ENCODE measurements at places on chromosomes 12 and 14.

GRCh38 chr12:122182887-122183587, at the start of gene LRRC43:
Gene LRRC43 (plus strand): TSS chr12:122183123. CDS start chr12:122183145, 22 bp downstream.
- no peak for DNase-seq

DNA sequence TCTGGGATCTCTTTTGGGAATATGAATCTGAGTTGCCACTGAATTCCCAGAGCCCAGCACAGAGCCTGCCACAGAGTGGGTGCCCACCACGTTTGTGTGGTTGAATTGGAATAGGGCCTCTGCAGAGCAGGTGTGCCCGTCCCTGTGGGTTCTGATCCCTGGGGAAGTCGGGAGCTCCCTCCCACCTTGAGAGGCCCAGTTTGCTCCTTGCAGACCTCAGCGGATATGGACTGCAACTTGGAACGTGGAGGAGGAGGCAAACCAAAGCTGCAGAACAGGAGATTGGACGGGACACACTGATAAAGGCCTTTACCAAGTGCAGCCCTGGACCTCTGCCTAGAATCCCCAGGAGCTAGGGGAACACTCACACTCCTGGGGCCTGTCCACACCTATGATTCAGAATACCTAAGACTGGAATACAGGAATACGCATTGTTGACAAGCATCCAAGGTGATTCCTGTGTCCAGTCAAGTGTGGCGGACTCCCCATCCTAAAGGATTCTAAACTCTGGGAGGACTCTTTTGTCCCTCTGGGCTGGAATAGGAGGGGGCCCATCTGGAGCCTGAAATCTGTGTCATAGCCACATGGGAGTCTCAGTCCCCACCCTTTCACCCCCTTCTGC, 2.4 kb downstream of the KRT76 start:
- DNase-seq = no peak

- no peak for DNase-seq
Observed at GRCh38 chr12:66776974-66777373, 98.1 kb upstream of the GRIP1 start.

- no peak for DNase-seq
Observed at GRCh38 chr12:20731274-20731673, 36.1 kb downstream of the SLCO1C1 start.

DNA sequence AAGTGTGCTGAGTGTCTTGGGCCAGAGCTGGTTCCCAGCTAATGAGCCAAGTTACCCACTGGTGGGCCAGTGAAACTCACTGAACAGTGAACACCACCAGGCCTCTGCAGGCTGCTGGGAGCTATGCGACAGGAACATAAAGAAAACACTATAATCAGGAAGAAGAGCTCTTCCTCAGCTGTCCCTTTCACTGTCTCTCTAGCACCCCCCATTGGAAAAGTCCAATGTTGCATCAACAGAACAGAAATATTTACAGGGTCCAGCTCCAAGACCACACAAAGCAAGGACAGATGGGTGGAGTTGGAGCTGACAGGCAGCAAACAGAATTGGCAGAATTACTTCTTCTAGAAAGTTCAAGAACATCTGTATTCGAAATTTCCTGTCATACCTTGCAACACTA, 903.6 kb upstream of the TMEM132C start:
- no peak for DNase-seq

GRCh38 chr14:105472486-105472991, 2.1 kb upstream of the CRIP2 start:
- no peak for DNase-seq

- DNase-seq = no peak
Observed at GRCh38 chr12:104852102-104852501, 106.0 kb downstream of the SLC41A2 start.

- no peak for DNase-seq
Observed at GRCh38 chr12:28114488-28114887, 75.8 kb upstream of the CCDC91 start.

GRCh38 chr12:93702707-93703315, 25.6 kb downstream of the CRADD start:
- DNase-seq = no peak

- peak; percentile 96 for DNase-seq
Observed at GRCh38 chr14:19823765-19824164, 20.2 kb downstream of the OR4N2 start.

- DNase-seq = no peak
Observed at GRCh38 chr14:99321236-99321925, 49.4 kb upstream of the BCL11B start.

GRCh38 chr14:77580964-77581505, 35.4 kb downstream of the SPTLC2 start:
- DNase-seq = no peak

DNA sequence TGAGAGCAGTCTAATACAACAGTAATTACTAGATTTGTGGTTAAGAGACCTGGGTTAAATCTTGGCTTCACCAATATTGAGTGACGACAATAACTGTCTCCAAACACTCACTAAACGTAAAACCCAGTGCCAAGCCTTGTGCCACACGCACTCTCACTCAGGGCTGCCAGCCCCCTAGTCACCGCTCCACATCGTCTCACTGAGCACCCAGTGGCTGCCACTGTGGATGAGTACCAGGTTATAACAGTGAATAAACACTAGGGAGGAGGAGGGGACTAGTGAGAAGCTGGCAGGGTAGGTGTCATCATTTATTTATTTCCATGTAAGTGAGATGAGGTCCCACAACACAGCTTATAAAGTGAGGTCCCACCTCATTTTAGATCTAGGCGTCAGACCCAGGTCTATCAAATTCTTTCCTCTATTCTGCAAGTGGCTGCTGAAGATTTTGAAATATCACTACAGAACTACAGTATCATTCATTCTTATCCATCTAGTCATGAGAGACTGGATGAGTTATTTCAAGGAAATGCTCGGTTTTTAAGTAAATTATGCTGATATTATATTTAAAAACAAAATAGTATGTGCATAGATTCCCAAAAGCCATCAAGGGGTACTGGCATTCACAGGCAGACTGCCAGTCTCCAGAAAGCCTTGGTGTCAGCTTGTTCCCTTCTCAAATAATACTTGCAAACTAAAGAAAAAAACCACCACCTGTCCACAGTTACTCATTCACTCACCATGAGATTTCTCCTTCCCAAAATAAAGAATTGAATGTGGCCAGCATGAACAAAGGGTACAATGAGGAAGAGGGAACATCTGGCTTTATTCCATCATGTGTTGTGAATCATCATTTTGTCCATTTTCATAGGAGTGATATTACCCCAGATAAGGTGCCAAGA, 84.0 kb downstream of the PTPN21 start:
- no peak for DNase-seq

- DNase-seq = no peak
Observed at GRCh38 chr14:26023967-26024366, 573.9 kb downstream of the NOVA1 start.

GRCh38 chr12:106766393-106766826, 8.1 kb upstream of the RIC8B start:
- DNase-seq = no peak

DNA sequence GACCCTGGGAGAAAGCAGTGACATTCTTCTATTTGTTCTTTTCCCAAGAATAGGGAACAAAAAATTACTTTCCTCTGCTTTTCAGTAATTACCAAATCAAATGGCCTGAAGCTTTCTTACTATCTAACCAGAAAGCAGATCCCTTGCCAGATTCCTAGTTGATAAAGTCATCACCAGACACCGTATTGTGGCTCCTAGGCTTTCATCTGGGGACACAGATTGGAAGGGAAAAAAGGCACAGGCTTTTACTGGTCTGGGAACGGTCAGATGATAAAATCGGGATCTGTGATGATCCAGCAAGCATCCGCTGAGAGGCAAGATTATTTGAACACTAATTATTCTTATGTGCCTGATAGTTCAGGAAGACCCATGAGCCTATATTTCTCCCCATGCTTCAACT, 79.1 kb upstream of the BCL2L14 start:
- no peak for DNase-seq

DNA sequence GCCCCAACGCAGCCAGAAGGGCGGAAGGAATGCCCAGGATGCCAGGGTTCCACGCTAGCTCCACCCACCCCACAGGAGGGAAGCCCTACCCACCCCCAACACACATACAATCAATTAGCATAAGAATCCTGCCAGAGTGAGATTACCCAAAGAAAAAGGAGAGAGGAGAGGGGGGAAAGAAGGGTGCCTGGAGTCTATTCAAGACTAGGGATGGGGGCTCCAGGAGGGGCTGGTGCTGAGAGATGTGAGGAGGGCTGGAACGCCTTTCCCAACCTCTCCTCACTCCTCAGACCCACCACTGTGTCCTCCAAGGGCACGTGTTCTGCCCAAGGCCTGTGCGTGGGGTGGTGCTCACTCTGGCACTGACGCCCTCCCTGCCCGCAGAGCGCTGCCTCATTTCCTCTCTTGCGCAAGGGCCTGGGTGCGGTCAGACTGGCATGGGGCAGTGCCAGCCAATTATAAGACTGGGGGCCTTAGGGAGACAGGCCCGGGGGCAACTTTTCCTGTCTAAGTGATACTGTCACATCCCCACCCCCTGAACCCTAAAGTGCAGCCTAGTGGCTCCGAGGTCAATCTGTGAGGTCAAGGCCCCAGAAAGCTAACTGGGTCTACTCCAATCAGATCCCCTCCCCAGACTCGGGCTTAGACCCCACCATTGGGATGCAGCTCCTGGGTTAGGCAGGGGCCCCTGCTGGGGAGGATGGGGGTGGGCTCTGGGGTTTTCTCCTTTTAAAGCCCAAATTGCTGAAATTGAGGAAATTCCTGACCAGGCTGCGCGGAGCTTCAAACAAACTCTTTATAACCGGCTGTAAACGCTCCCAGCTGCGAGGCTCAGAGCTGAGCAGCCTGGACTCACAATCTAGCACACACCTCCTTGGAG, 10.2 kb upstream of the ITGB7 start:
- no peak for DNase-seq

DNA sequence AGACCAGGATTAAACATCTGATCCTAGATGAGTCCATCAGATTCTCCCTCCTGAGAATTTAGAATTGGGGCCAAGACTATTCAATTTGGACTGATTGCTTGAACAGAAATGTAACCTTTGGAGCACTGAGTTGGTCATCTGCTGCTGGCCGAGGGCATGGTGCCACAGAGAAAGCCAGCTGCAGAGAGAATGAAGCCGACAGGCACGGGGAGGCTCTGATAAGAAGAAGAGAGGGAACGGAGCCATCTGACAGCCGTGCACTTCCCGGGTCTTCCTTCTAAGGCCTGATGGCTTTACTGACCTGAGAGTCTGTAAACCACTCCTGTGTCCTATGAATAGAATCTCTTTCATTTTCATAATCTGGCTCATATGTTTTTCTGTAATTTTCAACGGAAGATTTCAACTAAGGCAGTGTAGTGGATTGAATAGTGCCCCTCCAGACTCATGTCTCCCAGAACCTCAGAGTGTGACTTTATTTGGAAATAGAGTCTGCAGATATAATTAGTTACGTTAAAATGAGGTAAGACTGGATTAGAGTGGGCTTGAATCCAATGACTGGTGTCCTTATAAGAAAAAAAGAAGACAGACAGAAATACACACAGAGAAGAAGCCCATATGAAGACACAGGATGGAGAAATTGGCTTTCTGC, 39.1 kb upstream of the FRS2 start:
- DNase-seq = no peak

- no peak for DNase-seq
Observed at GRCh38 chr14:103619057-103619456, 10.0 kb upstream of the KLC1 start.
